ENCODE measurements at places on chromosomes 5 and 9. TPM values are rescaled to one million over a fixed set of nuclear protein-coding genes. Genes with fewer than 3 reads are reported as not detected.

PPP1R26 gene
- total RNA-seq = 10.0 TPM

GRCh38 chr9:106868087-106868486 is 5.1 kb downstream of the ZNF462 start:
- H3K27me3 ChIP-seq = no peaks in the 10 kb centered on the region
- H3K4me1 ChIP-seq = peaks cover 86% of the 10 kb centered on the region
- DNase-seq = no peak
- H3K36me3 ChIP-seq = no peaks in the 10 kb centered on the region
- H3K27ac ChIP-seq = peak overlapping the region; percentile 74
- no peak overlapping the region for H3K4me3 ChIP-seq

DNA sequence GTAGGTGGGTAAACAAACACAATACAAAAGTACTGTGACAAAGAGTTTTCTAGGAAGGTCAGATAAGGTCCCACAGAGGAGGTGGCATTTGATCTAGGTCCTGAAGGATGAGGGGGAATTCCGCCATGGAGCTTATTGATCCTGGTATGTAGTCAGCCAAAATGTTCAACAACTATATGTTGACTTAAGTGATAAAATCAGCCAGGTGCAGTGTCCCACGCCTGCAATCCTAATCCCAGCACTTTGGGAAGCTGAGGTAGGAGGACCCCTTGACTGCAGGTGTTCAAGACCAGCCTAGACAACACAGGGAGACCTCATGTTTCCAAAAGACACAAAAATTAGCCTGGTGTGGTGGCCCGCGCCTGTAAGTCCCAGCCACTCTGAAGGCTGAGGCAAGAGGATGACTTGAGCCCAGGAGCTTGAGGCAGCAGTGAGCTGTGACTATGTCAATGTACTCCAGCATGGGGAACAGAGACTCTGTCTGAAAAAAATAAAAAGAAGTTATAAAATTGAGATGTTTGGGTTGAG is 46.4 kb upstream of the PLIN2 start:
- peaks cover 10% of the 10 kb centered on the region for H3K4me1 ChIP-seq
- no peak for DNase-seq
- no peaks in the 10 kb centered on the region for H3K36me3 ChIP-seq
- no peak overlapping the region for H3K4me3 ChIP-seq
- no peaks in the 10 kb centered on the region for H3K27me3 ChIP-seq
- no peak overlapping the region for H3K27ac ChIP-seq

GRCh38 chr9:15469406-15469805 is 41.4 kb downstream of the PSIP1 start:
- H3K27ac ChIP-seq = no peak overlapping the region
- H3K36me3 ChIP-seq = peaks cover 21% of the 10 kb centered on the region
- H3K27me3 ChIP-seq = no peaks in the 10 kb centered on the region
- no peaks in the 10 kb centered on the region for H3K4me1 ChIP-seq

TMEFF1 gene
- total RNA-seq = 1.7 TPM

DNA sequence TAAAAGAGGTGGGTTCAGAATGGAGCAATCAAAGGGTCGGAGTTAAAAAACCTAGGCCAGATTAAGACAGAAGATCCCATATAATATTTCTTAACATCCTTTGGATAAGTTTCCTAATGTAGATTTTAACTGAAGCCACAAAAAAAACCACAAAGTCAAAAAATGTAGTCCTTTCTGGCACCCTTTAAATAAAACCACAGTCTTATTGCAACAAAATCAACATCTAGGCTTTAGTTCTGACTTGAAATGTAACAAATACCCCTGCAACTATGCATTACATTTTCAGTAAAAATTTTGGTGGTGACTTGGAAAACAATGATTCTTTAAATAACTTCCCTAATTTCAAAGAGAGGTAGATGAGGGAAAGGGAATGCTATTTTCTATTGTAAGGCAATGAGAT is 109.2 kb downstream of the PSAT1 start:
- DNase-seq = no peak
- no peaks in the 10 kb centered on the region for H3K36me3 ChIP-seq
- H3K27me3 ChIP-seq = no peaks in the 10 kb centered on the region

DNA sequence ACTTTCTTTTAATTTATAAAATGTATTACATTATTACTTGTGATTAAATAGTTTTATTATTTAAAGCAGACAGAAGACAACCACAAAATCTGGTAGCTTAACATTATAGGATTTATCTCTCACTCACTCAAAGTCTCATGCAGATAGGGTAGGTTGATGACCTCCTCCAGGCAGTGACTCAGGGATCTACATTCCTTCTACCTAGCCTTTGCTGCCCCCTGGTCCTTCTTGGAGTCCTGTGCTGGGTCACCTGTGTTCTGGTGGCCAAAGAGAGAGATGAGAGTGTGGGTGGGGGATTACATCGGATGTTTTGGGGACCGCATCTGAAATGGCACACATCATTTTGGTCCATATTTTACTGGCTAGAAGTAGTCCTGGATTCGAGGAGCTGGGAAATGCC is 95.7 kb upstream of the CTSL start:
- no peak overlapping the region for H3K27ac ChIP-seq
- H3K4me1 ChIP-seq = peaks cover 28% of the 10 kb centered on the region
- H3K4me3 ChIP-seq = no peak overlapping the region
- DNase-seq = no peak
- H3K36me3 ChIP-seq = no peaks in the 10 kb centered on the region
- no peaks in the 10 kb centered on the region for H3K27me3 ChIP-seq

GRCh38 chr5:42721484-42721883 is 35.1 kb upstream of the CCDC152 start:
- H3K27me3 ChIP-seq = no peaks in the 10 kb centered on the region
- H3K4me3 ChIP-seq = no peak overlapping the region
- no peak for DNase-seq
- peaks cover 7% of the 10 kb centered on the region for H3K36me3 ChIP-seq

- no peaks in the 10 kb centered on the region for H3K36me3 ChIP-seq
- peak; percentile 4 for DNase-seq
- H3K27me3 ChIP-seq = no peaks in the 10 kb centered on the region
- H3K4me3 ChIP-seq = no peak overlapping the region
- peaks cover 4% of the 10 kb centered on the region for H3K4me1 ChIP-seq
These were observed 49.4 kb downstream of the TARS1 start for GRCh38 chr5:33490071-33490665.

DNA sequence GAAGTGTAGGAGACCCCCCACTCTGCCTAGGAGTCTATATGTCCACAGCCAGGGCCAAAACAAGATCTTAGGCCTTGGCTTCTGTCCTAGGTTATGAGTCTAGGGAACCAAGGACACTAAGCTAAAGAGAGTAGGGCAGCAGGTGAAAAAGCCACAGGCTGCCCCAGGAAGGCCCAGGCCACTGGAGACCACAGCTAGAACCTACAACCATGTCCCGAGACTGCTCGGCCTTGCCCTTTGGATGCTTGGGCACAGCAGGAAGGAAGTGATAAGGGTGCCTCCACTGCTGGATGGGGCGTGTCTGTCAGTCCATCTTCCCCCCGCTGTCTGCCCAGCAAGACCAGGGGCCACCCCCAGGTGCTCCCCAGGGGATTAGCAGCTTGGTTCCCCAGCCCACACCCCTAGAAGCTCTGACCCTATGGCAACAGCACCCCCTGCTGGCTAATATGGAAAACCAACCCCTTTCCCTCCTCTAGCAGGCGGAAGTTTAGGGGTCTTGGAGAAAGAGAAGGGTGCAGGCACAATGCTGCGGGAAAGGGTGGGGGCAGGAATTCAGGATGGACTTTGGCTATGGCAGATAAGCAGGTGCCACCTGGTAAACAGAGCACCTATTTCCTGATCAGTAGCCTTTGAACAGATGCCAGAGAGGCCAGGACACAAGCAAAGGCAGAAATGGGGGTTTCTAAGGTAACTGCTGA is 10.5 kb upstream of the IRF1 start:
- H3K27me3 ChIP-seq = no peaks in the 10 kb centered on the region
- peak; percentile 92 for DNase-seq
- H3K27ac ChIP-seq = peak overlapping the region; percentile 97

- H3K4me3 ChIP-seq = no peak overlapping the region
- no peaks in the 10 kb centered on the region for H3K4me1 ChIP-seq
- DNase-seq = no peak
These were observed 187.2 kb upstream of the PANK3 start for GRCh38 chr5:168766426-168766700.

- H3K4me1 ChIP-seq = peaks cover 21% of the 10 kb centered on the region
- H3K4me3 ChIP-seq = no peak overlapping the region
- H3K27ac ChIP-seq = no peak overlapping the region
- H3K36me3 ChIP-seq = no peaks in the 10 kb centered on the region
- no peak for DNase-seq
- H3K27me3 ChIP-seq = no peaks in the 10 kb centered on the region
These were observed 5.6 kb upstream of the SPARC start for GRCh38 chr5:151692312-151692711.

- H3K27ac ChIP-seq = no peak overlapping the region
- no peaks in the 10 kb centered on the region for H3K36me3 ChIP-seq
- no peak overlapping the region for H3K4me3 ChIP-seq
- no peaks in the 10 kb centered on the region for H3K27me3 ChIP-seq
- DNase-seq = no peak
- H3K4me1 ChIP-seq = no peaks in the 10 kb centered on the region
These were observed 179.4 kb downstream of the PPP2R2B start for GRCh38 chr5:146699138-146699537.

DNA sequence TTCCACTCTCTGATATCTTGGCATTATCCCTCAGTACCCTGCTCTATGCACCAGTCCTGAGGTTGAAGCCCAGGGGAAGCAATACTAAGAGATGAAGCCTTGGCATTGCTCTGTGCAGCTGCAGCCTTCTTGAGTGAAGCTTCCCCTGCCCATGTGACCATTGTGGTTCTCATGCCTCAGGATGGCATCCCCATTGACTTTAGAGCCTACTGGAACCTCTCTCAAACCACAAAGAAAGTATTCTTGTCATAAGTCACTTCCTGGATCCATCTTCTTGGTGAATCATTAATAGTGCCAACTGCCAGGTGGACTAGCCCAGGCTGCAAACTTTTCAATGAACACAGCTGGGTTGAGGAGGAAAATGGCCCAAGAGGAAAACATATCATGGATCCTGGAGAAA is 283.9 kb upstream of the RFX3 start:
- no peaks in the 10 kb centered on the region for H3K4me1 ChIP-seq
- H3K36me3 ChIP-seq = no peaks in the 10 kb centered on the region
- no peaks in the 10 kb centered on the region for H3K27me3 ChIP-seq
- no peak for DNase-seq
- H3K27ac ChIP-seq = no peak overlapping the region

TMEM203 gene
- total RNA-seq = 45.8 TPM

- DNase-seq = no peak
- no peaks in the 10 kb centered on the region for H3K27me3 ChIP-seq
- H3K36me3 ChIP-seq = no peaks in the 10 kb centered on the region
- H3K4me1 ChIP-seq = peaks cover 5% of the 10 kb centered on the region
- no peak overlapping the region for H3K4me3 ChIP-seq
These were observed 3.2 kb downstream of the SH3RF2 start for GRCh38 chr5:145939540-145940065.

ACO1 gene
- 88.7 TPM for total RNA-seq

GRCh38 chr5:160287378-160288051 is 24.8 kb downstream of the CCNJL start:
- H3K27me3 ChIP-seq = no peaks in the 10 kb centered on the region
- H3K4me3 ChIP-seq = no peak overlapping the region
- H3K4me1 ChIP-seq = peaks cover 13% of the 10 kb centered on the region
- DNase-seq = no peak

LVRN gene
- 2.1 TPM for total RNA-seq

DNA sequence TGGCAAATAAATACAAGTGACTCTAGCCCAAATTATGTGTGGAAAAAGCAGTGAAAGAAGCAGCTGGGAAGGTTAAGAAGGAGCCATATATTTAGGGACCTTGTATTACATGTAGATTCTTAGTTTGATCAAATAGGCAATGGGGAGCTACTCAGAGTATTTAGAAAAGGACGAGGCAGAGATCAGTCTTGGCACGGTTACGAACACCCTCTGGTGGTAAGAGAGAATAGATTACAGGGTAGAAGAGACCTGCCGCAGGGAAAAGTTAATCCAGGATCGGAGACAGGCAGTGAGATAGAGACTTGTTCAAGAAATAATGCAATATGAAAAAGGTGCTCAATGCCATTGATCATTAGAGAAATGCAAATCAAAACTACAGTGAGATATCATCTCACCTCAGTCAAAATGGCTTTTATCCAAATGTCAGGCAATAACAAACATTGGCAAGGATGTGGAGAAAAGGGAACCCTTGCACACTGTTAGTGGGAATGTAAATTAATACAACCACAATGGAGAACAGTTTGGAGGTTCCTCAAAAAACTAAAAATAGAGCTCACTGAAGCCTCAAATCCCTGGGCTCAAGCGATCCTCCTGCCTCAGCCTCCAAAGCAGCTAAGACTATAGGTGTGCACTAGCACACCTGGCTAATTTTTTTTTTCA is 12.0 kb downstream of the INIP start:
- H3K27ac ChIP-seq = no peak overlapping the region
- H3K4me1 ChIP-seq = no peaks in the 10 kb centered on the region
- H3K36me3 ChIP-seq = peaks cover 13% of the 10 kb centered on the region

- no peaks in the 10 kb centered on the region for H3K36me3 ChIP-seq
- H3K27me3 ChIP-seq = no peaks in the 10 kb centered on the region
- no peaks in the 10 kb centered on the region for H3K4me1 ChIP-seq
- DNase-seq = no peak
- H3K27ac ChIP-seq = no peak overlapping the region
These were observed 514.2 kb upstream of the TLE4 start for GRCh38 chr9:79057576-79057975.

RLN1 gene
- not detected for total RNA-seq

- no peaks in the 10 kb centered on the region for H3K27me3 ChIP-seq
- peaks cover 82% of the 10 kb centered on the region for H3K4me1 ChIP-seq
- DNase-seq = no peak
These were observed 3.3 kb downstream of the REEP5 start for GRCh38 chr5:112918679-112919078.

DNA sequence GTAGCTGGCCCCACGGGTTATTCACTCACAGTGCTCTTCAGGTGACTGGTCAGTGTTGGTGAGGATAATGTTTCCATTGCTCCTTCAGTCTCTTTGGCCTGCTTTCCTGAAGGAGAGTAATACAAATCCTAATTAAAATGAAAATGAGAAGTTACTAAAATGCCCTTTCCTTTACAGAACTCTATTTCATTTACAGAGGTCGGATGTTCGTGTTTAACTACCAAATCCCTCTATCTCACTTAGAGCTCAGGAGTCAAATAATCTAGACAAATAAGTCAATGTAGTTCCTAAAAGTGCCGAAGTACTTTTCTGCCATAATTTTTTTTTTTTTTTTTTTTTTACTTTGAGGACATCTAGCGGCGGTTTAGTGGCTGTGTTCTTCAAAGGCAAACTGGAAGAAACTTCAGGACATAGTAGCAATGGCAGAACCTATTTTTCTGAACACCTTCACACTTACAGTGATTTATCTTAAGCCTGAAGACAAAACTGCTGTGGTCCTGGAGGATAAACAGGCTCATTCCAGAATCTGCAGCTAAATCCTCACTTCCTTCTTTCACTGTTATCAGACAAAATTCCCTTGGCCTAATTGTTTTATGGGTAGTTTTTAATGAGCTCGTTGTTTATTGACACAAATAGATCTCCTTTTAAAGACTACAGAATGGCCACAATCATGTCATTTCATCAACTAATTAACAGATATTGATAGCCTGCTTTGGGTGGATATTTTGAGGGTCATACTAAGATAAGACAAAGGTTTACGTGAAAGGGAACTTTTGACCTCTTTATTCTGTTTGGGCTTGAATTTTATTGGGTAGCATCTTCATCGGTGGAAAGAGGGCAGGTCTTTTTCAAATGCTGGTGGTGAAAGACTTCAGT is 207.6 kb upstream of the DMRTA1 start:
- no peaks in the 10 kb centered on the region for H3K36me3 ChIP-seq
- DNase-seq = no peak
- H3K27ac ChIP-seq = no peak overlapping the region
- H3K4me1 ChIP-seq = no peaks in the 10 kb centered on the region
- H3K4me3 ChIP-seq = no peak overlapping the region

NTNG2 gene
- 5.7 TPM for total RNA-seq

GRCh38 chr5:122333564-122333963 is 21.5 kb downstream of the SNCAIP start:
- H3K27ac ChIP-seq = no peak overlapping the region
- no peak overlapping the region for H3K4me3 ChIP-seq
- H3K27me3 ChIP-seq = no peaks in the 10 kb centered on the region
